CD4-positive, alpha-beta memory T cell (primary cell): ENCODE measurements at places on chromosomes 2 and 18. TPM values are rescaled to one million over a fixed set of nuclear protein-coding genes. Genes with fewer than 3 reads are reported as not detected.

GRCh38 chr2:110807522-110807921 is 75.1 kb downstream of the ACOXL start:
- DNase-seq: no peak

The ACTG2 gene
- total RNA-seq: not detected

The DIPK1C gene
- total RNA-seq: not detected

The SERPINB11 gene
- not detected for total RNA-seq

- DNase-seq: peak; percentile 47
These were observed 130.5 kb downstream of the PLCL1 start for GRCh38 chr2:197934934-197935289.

GRCh38 chr2:143802871-143803650 is 673.8 kb downstream of the ARHGAP15 start:
- peak; percentile 0 for DNase-seq

The HRH4 gene
- total RNA-seq: 1.6 TPM

- no peak for DNase-seq
These were observed 8.2 kb downstream of the DSG2 start for GRCh38 chr18:31506024-31506742.

The ASXL3 gene
- not detected for total RNA-seq

DNA sequence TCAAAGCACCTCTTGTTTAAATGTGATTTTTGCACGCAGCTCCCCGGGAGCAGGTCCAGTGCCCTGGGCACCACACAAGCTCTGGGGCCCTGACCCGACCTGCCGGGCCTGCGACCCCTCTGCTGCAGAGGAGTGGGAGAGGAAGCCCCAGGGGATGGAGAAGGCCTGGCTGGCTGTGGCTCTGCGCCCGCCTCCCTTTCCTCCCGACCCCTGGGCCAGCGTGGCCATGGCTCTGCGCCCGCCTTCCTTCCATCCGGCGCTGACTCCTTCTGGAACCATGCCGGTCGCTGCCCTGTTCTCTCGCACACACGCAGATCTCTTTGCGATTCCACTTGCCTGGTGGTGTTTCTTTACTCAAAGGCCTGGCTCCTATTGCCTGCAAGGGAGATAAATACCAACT is 166.5 kb upstream of the SALL3 start:
- DNase-seq: no peak

The FBXO41 gene
- total RNA-seq: 9.8 TPM

- no peak for DNase-seq
These were observed 496 bp downstream of the SUCLG1 start for GRCh38 chr2:84458551-84459017.

The PDE1A gene
- not detected for total RNA-seq

The MC5R gene
- total RNA-seq: not detected

- DNase-seq: no peak
These were observed 72.2 kb downstream of the TWIST2 start for GRCh38 chr2:238920053-238920452.

DNA sequence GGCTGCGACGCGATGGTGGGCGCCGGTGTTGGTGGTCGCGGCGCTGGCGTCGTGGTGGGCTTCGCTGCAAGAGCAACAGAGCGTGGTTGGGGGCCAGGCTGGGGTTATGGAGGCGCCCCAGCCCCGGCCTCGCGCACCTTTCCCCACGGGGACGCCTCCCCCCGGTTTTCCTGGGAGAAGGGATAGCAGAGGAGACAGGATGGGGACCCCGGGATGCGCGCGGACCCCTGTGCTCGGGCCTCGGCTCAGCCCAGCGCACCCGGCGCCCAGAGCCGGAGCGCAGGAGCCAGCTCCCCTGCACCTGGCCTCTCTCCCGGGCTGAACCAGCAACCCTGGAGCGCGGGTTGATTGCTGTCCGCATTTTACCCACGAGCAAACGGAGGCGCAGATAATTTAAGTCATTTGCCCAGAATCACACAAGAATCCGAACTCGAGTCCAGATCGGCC is 1.0 kb downstream of the CD8A start:
- DNase-seq: no peak

GRCh38 chr2:25411281-25411680 is 69.6 kb upstream of the DNMT3A start:
- no peak for DNase-seq

The CFC1 gene
- not detected for total RNA-seq

The AFF3 gene
- total RNA-seq: 3.2 TPM

The PARD3B gene
- 1.3 TPM for total RNA-seq

- DNase-seq: no peak
These were observed 100.7 kb downstream of the ARHGAP15 start for GRCh38 chr2:143229952-143230351.

- no peak for DNase-seq
These were observed 65.1 kb downstream of the TMEM182 start for GRCh38 chr2:102826904-102827303.

- DNase-seq: no peak
These were observed 6.3 kb downstream of the BOK start for GRCh38 chr2:241564596-241565410.

The DRC1 gene
- total RNA-seq: not detected

The HOXD3 gene
- total RNA-seq: not detected

- DNase-seq: no peak
These were observed 156.7 kb downstream of the ARHGAP28 start for GRCh38 chr18:6885992-6886796.

DNA sequence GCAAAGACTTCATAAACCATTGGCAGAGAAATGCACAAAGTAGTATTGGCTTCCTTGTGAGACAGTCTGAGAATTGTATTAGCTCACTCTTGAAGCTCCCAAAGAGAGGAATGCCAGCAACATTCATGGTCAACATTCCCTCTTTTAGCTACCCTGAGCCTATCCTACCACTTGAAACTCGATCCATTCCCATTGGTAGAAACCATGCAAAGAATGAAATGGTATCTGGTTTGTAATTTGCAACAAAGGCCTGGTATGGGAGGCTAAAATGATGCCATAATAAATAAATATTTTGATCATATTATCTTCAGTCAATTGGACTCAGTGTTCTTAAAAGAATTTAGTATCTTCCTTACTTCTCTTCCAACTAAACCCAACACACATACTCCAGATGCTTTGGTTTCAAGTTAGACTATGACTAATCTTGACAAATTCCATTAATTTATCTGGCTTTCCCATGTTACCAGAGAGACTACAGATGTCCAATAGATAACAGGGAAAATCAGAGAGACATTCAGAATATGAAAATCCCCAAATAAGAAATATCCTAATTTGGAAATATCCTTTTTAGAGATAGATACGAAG is 102.9 kb downstream of the DHRS9 start:
- DNase-seq: no peak

- no peak for DNase-seq
These were observed 70.9 kb downstream of the NFATC1 start for GRCh38 chr18:79466591-79466990.

The UGT1A3 gene
- total RNA-seq: not detected

DNA sequence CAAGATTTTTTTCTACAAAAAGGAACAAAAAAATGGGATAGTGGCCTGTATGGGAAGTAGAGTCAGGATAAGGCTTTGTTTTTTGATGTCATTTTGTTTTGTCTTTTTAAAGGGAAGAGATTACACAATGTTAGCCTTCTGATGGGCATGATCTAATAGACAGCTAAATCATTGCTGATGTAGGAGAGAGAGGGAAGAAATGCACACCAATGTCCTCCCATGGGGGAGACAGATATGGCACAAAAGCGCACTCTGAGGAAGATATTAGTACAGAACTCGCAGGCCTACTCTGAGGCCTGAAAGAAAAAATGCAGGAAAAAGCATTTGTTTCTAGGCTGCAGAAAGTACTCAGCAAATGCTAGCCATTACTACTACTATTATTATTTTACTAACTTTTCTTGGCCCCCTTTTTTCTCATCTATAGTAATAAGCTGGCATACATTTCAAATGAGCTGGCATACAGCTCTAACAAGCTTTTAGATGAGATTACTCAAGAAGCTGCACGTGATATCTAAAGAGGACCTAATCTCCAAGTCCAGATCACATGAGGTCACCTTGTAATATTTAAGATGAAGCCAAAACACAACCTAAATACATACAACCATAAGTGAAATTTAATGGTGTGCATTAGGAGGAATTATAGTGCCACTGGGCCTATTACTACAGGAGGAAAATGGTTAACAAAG is 269.4 kb upstream of the TANK start:
- DNase-seq: no peak

GRCh38 chr2:44392338-44392943 is 30.7 kb downstream of the CAMKMT start:
- DNase-seq: peak; percentile 21

- DNase-seq: no peak
These were observed 36.8 kb upstream of the CPS1 start for GRCh38 chr2:210519594-210519993.

- DNase-seq: no peak
These were observed 35.9 kb downstream of the PTGR3 start for GRCh38 chr18:75173125-75173432.

- no peak for DNase-seq
These were observed 305.7 kb upstream of the PKDCC start for GRCh38 chr2:41741951-41742595.

DNA sequence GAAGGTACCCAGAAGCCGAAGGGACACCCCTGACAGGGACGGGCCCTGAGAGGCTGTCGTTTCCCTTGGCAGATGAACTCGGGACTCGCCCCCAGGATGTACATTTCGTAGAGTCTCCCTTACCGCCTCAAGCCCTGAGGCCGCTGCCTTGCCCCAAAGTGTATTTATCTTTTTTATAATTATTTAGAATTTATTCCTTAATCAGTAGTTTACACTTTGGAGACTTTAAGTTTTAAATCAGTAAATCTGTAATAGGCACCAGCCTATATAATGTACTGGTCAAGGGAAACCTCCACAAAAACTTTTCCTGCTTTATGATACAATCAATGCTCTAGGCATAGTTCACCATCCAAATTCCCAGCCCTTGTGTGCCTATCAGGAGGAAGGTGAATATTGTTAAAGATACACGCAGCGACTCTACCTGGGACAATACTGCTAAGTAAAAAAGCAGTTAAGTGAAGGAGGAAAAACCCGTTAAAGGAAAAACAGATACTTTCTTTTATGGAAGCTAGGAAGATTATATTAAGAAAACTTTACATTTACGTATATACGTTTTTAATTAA is 848 bp downstream of the VRK2 start:
- no peak for DNase-seq

GRCh38 chr2:3024401-3024935 is 353.1 kb downstream of the EIPR1 start:
- no peak for DNase-seq

GRCh38 chr2:25453199-25453905 is 111.6 kb upstream of the DNMT3A start:
- no peak for DNase-seq

GRCh38 chr18:74463983-74464382 is 6.9 kb upstream of the DIPK1C start:
- DNase-seq: no peak

DNA sequence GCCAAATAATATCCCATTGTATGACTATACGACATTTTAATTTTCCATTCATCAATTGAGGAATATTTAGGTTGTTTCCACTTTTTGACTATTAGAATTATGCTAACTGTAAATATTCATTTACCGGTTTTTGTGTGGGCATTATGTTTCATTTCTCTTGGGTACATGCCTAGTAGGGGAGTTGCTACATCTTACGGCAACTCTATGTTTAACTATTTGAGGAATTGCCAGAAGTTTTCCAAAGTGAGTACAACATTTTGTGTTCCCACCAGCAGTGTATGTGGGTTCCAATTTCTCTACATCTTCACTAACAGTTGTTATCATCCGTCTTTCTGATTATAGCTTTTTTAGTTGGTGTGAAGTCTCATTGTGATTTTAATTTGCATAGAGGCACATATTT is 1.6 kb upstream of the KDSR start:
- DNase-seq: no peak

GRCh38 chr2:207833251-207833751 is 63.6 kb upstream of the FZD5 start:
- no peak for DNase-seq

The NOP58 gene
- 123 TPM for total RNA-seq

DNA sequence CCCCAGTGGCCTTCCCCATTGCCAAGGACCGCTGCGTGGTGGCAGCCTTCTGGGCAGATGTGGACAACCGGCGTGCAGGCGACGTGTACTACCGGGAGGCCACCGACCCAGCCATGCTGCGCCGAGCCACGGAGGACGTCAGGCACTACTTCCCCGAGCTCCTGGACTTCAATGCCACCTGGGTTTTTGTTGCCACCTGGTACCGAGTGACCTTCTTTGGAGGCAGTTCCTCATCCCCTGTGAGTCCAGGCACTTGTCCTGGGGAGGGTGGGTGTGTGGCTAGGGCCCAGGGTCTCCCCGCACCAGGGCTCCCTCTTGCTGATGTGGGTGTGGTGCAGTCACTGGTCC is 31.9 kb downstream of the SNED1 start:
- no peak for DNase-seq

GRCh38 chr2:31931916-31932315 is 78.9 kb downstream of the MEMO1 start:
- DNase-seq: no peak

The YIPF4 gene
- total RNA-seq: 51.9 TPM

DNA sequence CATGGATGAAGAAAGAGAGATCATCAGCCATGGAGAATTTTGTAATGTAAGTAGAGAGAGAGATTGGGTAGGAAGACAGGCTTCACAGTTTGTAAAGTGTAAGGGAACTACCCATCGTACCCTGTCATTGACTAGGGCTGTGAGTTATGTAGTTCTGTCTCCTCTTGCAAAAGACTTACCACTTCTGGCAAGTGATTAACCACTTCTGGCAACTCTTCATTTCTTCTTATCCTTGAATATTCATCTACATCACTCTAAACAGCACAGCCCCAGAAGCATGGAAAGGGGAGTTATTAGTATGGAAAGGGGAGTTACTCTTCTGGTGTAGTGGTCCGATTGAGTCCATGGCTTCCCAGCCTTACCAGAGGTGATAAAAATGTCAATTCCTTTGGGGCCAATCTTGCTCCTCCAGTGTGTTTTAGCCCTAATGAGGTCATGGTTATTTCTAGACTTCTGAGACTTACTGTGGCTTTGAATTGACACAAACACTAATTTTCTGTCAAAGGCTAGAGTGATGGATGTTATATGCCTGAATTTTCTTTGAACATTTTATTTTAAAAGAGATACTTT is 52.0 kb downstream of the STAT1 start:
- no peak for DNase-seq

DNA sequence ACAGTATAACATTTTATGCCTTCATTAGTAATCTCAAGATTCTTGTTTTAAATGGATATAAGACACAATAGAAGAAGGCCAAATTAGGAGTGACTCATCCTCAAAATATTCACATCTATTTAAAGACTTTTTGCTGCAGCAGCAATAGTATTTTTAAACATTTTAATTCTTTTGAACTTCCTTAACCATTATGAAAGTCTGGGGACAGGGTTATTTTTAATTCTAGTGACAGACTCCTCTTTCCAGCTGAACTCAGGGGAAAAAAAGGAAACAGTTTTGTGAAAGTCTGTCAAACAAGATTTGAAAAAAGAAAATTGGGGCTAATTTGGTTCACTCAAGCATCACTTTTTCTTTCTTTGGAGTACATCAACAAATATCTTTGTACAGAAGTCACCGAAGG is 541.8 kb downstream of the NUP35 start:
- DNase-seq: no peak

- peak; percentile 48 for DNase-seq
These were observed 76.3 kb upstream of the MGAT4A start for GRCh38 chr2:98807221-98807620.

The LIMS3 gene
- total RNA-seq: 3.7 TPM
